ENCODE measurements at places on chromosomes 6 and 20.

DNA sequence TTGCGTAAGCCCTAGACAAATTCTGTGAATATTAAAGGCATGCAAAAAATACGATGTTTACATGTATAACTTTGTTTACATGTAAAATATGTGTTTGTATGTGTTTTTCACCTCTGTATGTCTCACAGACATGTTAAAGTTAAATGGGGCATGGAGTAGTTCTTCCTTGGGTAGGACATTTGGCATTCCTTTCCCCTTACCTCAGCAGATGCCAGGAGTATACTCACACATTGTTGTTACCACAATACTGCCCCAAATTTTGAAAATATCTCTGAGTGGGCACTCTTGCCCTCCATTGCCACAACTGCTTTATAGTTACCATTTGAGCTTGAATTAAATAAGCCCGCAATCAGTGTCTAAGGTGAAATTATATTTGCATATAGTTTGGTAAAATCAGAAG lies 147.5 kb downstream of the MYO6 start:
- no peak for DNase-seq

- no peak for DNase-seq
These were observed 524.2 kb downstream of the CDH26 start for GRCh38 chr20:60482221-60483008.

GRCh38 chr20:53875452-53875851 lies 194.9 kb downstream of the BCAS1 start:
- DNase-seq: no peak

DNA sequence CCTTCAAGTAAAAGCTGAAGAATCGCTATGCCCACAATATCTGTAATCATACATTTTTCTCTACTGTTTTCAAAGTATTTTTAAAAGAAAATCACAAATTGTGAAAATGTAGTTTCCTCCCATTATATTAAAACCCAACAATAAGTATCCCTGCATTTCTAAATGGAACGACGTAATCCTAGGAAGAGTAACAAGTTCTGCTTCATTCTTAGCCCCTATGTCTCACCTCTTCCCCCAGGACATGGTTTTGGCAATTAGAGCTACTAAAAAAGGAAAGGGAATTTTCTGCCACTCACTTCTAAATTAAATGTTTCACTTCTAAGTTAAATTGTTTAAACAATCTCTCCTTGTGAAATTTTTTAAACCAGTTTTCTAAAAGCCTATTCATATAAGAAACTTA lies 47.4 kb downstream of the TBPL1 start:
- DNase-seq: no peak

DNA sequence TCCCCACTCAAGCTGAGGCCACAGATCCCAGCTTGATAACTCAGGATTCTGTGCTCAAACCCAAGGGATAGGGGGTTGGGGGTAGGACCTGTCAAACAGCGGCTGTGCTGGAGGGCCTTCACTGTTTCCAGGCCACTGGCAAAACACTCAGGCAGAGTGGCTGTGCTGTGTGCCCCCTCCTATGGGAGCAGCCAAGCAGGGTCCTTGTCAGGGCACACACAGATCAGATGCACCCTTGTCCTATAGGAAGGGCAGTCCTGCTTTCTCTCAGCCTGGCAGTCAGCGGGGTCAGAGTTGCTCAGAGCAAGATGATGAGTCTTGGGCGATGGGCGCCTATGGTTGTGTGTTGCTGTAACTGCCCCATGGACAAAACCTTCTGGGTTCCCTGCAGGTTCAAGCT lies 554.8 kb downstream of the TBC1D32 start:
- no peak for DNase-seq

All from stimulated activated CD4-positive, alpha-beta T cell treated with anti-CD3 and anti-CD28 coated beads, Interleukin-2, amount 100 ng/mL, for 48 hours (primary cell).